ENCODE measurements at places on chromosomes 13 and 19.

- no peak for DNase-seq
Measured at GRCh38 chr13:75318138-75318833, 163.7 kb downstream of the TBC1D4 start.

- peak; percentile 3 for DNase-seq
Measured at GRCh38 chr19:36256853-36257519, 42.1 kb downstream of the ZNF146 start.

DNA sequence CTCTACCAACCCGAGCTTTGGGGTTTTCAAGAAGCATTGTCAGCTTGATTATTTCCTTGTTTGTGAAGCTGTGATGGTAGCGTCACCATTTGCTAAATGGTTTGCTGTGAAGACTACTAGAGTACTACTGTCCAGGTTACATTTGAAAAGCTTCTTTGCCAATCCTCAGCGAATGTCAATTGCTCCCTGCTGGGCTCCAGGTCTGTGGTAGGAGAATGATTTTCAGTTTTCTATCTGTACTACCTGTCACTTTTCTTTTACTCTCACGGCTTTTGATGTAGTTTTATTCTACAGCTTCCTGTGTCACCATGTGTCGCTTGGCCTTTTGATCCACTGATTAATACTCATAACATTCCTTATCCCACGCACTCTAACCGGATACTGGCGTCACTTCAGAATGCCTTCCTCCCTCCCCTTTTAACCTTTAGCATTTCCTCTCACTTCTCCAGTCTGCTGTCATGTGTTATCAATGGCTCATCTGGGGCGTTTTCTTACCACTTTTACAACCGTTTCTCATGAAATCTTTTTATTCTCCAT lies 7.5 kb upstream of the GPR183 start:
- DNase-seq = peak; percentile 98

GRCh38 chr13:20814224-20814910 lies 40.6 kb upstream of the EEF1AKMT1 start:
- DNase-seq = peak; percentile 98

DNA sequence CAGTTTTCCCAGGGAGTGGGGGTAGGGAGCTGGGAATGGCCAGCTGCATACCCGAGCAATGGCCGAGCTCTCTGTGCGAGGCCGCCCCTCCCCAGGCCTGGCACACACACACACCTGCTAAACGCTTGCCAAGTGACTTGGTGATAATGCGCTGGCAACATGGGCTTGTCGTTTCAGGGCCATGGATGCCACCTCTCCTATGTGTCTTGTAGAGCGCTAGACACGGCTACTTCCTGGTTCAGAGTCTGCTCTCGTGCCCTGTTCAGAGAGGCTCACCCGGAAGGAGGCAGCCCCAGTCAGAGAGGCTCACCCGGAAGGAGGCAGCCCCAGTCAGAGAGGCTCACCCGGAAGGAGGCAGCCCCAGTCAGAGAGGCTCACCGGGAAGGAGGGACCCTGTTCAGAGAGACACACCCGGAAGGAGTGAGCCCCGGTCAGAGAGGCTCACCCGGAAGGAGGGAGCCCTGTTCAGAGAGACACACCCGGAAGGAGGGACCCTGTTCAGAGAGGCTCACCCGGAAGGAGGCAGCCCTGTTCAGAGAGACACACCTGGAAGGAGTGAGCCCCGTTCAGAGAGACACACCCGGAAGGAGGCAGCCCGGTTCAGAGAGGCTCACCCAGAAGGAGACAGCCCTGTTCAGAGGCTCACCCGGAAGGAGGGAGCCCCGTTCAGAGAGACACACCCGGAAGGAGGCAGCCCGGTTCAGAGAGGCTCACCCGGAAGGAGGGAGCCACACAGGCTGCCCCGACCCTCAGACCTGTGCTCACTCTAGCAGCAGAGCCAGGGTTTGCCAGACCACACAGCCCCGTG lies 4.2 kb downstream of the ADPRHL1 start:
- peak; percentile 89 for DNase-seq

DNA sequence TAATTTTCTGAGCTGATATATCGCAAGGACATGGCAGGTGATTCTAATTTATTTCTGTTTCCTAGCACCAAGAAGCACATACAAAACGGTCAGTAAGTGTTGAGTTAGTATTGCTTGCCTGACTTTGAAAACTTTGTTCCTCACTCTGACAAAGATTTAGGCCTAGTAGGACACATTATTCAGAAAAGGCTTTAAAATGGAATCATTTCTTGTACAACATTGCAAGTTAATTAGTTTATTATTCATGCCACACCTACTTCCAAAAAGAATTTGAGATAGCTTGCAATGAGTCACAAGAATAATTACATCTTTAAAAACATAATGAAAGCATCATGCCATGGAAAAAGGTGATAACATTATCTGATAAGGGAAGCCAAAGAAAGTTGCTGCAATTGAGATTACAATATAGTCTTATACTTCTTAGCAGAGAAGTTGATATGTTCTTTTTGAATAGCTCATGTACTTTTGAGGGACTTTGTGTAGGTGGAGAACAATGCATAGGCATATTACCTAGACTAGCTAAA lies 474.2 kb downstream of the KLF5 start:
- DNase-seq = no peak

DNA sequence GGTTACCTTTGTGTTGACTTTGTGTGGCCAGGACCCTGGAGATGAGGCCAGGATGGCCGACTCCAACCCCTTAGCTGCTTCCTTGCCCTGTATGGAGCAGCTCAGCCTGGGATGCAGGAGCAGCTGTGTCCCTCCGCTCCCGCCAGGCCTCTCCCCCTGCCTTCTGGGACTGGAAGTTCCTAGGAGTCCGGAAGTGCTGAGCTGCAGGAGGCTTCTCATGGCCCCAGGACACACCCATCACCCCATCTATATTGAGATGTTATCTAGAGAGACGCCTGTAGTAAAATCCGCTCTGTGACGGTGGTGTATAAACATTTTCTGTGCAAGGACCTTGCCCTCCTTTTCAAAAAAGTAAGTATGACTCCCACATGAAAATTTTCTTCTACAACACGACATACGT lies 27.0 kb downstream of the WTIP start:
- DNase-seq = no peak

- no peak for DNase-seq
Measured at GRCh38 chr13:97528518-97528917, 94.5 kb downstream of the RAP2A start.

GRCh38 chr13:89307278-89307677 lies 1636.1 kb downstream of the SLITRK5 start:
- no peak for DNase-seq

- peak; percentile 86 for DNase-seq
Measured at GRCh38 chr19:1252221-1252820, 3.9 kb downstream of the MIDN start.

DNA sequence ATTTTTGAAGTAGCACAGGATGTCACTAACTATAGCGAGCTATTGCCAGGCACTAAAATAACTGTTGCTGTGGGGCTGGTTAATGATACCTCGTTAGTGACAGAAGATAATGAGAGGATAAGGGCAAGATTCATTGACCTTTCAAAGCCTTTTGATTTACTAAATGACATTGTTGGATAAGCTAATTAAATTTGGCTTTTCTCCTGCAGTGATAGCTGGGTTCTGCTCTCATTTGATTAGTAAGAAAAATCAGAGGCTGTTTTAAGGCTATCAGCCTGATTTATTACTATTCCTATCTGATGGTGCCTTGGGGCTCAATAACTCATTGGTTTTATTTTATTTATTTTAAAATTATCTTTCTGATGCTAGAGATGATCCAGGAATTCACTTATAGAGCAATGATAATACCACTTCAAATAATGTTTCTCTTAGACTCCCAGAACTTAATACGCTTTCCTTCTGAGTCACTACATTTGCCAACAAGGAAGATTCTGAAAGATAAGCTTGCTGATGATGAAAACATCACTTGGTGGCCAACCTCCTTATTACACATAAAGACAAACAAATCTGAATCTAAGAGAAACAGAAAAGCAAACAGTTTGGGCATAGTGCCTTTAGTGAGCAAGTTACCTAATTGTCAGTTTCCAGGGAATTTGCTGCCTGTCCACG lies 501.3 kb upstream of the ARGLU1 start:
- no peak for DNase-seq

DNA sequence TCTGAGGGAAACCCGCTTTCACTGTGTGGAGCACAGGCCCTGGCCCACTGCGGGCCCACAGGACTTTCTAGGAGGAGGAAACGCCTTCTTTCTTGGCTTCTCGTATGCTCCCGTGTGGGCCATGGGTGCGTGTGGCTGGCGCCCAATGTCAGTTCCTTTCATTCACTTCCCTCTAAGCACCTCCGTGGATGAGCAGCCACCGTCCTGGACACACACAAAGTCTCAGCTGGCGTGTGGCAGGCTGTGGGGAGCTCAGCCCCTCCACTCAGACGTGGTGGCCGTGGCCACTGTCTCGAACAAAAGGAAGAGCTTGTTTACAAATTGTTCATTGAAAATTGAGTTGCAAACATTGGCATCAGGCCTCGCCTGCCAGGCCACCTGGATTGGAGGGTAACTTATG lies 240.0 kb upstream of the SGCG start:
- no peak for DNase-seq

GRCh38 chr19:6259312-6259861 lies 20.4 kb downstream of the MLLT1 start:
- no peak for DNase-seq

- DNase-seq = no peak
Measured at GRCh38 chr13:94596575-94596971, 621 bp upstream of the TGDS start.

- DNase-seq = peak; percentile 94
Measured at GRCh38 chr13:76879203-76879882, 6.9 kb downstream of the KCTD12 start.

- DNase-seq = no peak
Measured at GRCh38 chr19:12748489-12748888, 3.1 kb upstream of the BEST2 start.

- no peak for DNase-seq
Measured at GRCh38 chr13:92602560-92602959, 624.0 kb upstream of the GPC6 start.

DNA sequence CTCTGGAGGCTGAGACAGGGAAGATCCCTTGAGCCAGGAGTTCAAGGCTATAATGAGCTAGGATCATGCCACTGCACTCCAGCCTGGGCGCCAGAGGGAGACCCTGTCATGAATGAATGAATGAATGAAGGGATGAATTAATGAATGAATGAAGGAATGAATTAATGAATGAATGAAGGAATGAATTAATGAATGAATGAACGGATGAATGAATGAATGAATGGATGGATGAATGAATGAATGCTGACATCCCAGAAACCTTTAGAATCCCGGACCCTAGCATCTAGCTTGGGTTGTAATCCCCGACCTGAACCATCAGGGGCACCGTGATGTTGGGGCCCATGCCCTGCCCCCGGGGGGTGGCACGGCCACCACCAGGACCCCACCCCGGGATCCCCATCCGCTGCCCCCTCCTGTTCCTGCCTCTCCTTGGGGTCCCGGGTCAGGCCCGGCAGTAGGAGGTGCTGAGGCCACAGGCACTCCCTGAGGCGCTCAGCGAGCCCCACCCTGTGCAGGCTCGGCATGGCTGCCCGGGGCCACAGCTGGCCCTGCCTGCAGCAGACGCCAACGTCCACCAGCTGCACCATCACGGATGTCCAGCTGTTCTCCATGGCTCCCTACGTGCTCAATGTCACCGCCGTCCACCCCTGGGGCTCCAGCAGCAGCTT lies 3.4 kb downstream of the EBI3 start:
- DNase-seq = no peak

Measured in dermis blood vessel endothelial cell (primary cell).